ENCODE measurements at places on chromosomes 6 and 20.
A peak's percentile ranks its signal among the peaks of the same experiment; 100 is the strongest.

DNA sequence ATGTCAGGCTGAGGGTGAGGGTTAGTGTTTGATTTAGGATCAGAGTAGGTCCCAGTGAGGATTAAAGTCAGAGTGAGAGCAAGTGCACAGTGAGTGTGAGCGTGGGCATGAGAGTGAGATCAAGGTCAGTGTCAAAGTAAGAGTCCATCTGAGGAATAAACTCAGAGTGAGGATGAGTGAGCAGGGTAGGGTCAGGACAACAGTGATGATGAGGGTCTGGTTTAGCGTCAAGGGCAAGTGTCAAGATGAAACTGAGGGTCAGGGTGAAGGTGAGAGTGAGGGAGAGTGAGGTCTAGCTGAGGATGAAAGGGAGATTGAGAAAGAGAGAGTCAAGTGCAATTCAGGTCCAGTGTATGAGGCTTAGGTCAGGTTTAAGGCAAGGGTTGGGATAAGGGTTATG lies 7.7 kb upstream of the ZNF343 start:
- DNase-seq: no peak

DNA sequence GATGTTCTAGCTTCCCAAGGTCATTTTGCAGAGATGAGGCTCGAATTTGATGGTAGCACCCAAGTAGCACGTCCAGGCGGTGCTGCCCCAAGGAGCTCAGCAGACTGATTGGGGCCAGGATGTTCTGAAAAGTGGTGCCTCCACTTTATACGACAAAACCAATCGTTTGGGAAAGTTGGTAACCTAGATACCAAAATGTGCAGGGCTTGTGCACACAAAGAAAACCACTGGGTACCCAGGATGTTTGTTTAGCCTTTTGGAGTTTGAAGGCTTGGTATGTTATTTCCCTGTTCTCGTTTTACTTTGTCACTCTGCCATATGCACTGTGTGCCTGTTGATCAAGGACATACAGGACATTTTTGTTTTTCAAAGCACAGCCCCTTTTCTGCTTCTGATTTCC lies 40.7 kb upstream of the PBOV1 start:
- no peak for DNase-seq

DNA sequence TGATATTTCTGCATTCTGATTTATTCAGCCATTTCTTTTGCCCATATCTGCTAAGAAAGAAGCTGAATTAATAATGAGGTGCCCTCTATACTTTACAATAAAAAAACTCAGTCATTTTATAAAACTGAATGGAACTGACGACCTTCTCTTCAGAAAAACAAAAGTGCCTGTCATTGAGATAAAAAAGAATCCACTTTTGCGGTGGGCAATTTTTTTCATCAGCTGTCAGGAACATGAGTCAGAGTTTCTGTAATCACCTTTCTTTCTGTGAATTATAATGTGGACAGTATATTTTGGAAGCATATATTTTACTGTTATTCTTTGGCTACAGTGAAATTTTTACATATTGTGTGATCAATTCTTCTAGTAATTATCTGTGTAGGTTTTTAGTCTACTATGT lies 33.4 kb downstream of the IL20RA start:
- DNase-seq: no peak

DNA sequence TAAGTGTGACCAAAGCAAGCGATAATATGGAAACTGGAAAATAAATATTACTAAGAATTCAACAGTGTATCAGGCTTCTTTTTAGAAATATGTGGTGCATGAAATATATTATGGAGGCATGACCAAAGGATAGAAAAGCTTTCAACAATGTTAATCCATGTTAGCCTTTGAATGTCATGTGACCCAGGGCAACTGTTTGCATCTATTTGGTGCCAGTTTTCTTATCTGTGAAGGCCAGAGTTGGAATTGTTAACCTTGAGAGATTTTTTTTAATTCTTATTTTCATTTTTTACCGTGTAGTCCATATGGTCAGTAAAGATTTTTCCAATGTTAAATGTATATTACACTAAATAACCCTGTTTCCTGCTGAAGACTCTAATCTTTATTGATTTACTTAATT lies 411.1 kb downstream of the BCKDHB start:
- DNase-seq: no peak

- DNase-seq: peak; percentile 23
Observed at GRCh38 chr6:28281288-28282064, at the start of gene PGBD1. TSS of gene PGBD1 (plus strand) at chr6:28281572. CDS start at chr6:28283814, 2,242 bp downstream.

Measured in activated CD4-positive, alpha-beta T cell treated with anti-CD3 and anti-CD28 coated beads for 4 hours (primary cell).